ENCODE measurements at places on chromosomes 7 and 10.

DNA sequence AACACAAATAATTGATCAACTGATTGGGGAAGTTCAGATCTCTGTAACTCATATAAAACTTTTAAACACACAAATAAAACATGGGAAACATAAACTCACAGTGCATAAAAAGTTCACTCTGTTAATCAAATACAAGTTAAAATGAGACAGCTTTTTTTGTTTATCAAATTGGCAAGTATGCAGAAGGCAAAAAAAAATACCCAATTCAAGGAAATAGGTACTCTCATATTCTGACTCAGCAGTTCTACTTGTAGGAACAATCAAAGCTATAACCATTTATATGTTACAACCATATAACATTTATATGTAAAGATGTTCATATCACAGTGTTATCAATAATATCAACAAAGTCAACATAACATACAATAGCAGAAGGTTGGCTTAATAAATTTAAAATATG lies 102.0 kb downstream of the CNOT4 start:
- H3K36me3 ChIP-seq: no peaks in the 10 kb centered on the region
- no peak overlapping the region for H3K27ac ChIP-seq
- no peaks in the 10 kb centered on the region for H3K4me1 ChIP-seq
- H3K4me3 ChIP-seq: no peak overlapping the region
- no peak for DNase-seq

- no peak overlapping the region for H3K27ac ChIP-seq
- H3K4me1 ChIP-seq: no peaks in the 10 kb centered on the region
- H3K4me3 ChIP-seq: no peak overlapping the region
- no peaks in the 10 kb centered on the region for H3K27me3 ChIP-seq
Measured at GRCh38 chr7:81990395-81990794, 220.5 kb upstream of the HGF start.

GRCh38 chr10:24350070-24350921 lies 141.4 kb downstream of the KIAA1217 start:
- no peaks in the 10 kb centered on the region for H3K36me3 ChIP-seq
- H3K27ac ChIP-seq: no peak overlapping the region
- H3K27me3 ChIP-seq: no peaks in the 10 kb centered on the region
- no peaks in the 10 kb centered on the region for H3K4me1 ChIP-seq

DNA sequence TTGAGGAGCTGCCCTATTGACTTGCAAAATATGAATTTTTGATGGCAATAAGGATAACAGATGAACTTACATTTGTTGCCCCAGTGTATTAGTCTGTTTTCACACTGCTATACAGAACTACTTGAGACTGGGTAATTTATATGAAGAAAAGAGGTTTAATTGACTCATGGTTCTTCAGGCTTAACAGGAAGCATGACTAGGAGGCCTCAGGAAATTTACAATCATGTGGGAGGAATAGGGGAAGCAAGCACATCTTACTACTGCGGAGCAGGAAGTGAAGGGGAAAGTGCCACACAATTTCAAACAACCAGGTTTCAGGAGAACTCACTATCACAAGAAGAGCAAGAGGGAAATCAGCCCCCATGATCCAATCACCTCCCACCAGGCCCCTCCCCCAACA lies 57.9 kb downstream of the ZNF22 start:
- H3K4me1 ChIP-seq: no peaks in the 10 kb centered on the region
- no peak overlapping the region for H3K4me3 ChIP-seq
- no peak for DNase-seq
- peaks cover 2% of the 10 kb centered on the region for H3K27me3 ChIP-seq

- H3K4me1 ChIP-seq: peaks cover 22% of the 10 kb centered on the region
- H3K4me3 ChIP-seq: no peak overlapping the region
- no peak overlapping the region for H3K27ac ChIP-seq
- no peaks in the 10 kb centered on the region for H3K27me3 ChIP-seq
Measured at GRCh38 chr10:15137636-15138035, 30.9 kb downstream of the NMT2 start.

- no peaks in the 10 kb centered on the region for H3K36me3 ChIP-seq
- no peak overlapping the region for H3K27ac ChIP-seq
- H3K4me3 ChIP-seq: no peak overlapping the region
- H3K4me1 ChIP-seq: peaks cover 4% of the 10 kb centered on the region
- DNase-seq: peak; percentile 84
Measured at GRCh38 chr7:2477447-2478398, 1.5 kb upstream of the GRIFIN start.

DNA sequence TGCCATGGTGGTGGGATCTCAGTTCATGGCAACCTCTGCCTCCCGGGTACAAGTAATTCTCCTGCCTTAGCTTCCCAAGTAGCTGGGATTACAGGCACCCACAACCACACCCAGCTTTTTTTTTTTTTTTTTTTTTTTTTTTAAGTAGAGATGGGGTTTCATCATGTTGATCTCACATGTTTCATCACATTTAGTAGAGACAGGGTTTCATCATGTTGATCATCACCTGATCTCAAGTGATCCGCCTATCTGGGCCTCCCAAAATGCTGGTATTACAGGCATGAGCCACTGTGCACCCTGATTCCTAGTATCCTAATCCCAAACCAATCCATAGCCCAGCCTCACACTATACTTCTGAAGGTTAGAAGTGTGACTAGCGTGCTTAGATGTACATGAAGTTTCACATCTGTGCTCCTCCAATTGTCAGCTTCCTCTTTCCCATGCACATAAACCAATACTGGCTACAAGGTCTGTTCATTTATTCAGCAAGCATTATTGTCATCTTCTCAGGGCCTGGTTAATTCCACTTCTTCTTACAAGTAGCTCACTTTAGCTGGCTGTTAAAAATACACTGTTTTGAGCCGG lies 6.8 kb upstream of the NAT16 start:
- no peak for DNase-seq
- no peak overlapping the region for H3K27ac ChIP-seq
- peaks cover 2% of the 10 kb centered on the region for H3K27me3 ChIP-seq

DNA sequence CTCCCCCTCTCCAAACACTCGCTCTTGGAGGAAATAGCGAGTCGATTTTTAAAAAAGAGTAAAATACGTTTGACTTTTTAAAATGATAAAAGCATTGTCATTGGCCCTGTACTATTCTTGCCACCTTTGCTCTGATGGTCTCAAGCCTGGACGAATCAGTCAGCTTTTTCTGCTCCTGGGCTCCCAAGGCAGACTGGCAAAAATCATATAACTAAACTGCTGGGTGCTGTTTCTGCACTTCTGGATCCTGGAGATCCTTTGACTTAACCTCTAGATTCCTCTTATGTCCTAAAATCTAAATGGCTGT lies 1.8 kb downstream of the TPST1 start:
- H3K4me1 ChIP-seq: peaks cover 15% of the 10 kb centered on the region
- DNase-seq: no peak
- no peak overlapping the region for H3K27ac ChIP-seq
- H3K36me3 ChIP-seq: peaks cover 6% of the 10 kb centered on the region

GRCh38 chr10:98295907-98296306 lies 27.9 kb upstream of the LOXL4 start:
- DNase-seq: no peak
- H3K4me1 ChIP-seq: peaks cover 29% of the 10 kb centered on the region

GRCh38 chr10:44413416-44413815 lies 28.5 kb upstream of the CXCL12 start:
- DNase-seq: no peak
- H3K4me3 ChIP-seq: no peak overlapping the region
- H3K4me1 ChIP-seq: no peaks in the 10 kb centered on the region
- H3K27ac ChIP-seq: no peak overlapping the region

DNA sequence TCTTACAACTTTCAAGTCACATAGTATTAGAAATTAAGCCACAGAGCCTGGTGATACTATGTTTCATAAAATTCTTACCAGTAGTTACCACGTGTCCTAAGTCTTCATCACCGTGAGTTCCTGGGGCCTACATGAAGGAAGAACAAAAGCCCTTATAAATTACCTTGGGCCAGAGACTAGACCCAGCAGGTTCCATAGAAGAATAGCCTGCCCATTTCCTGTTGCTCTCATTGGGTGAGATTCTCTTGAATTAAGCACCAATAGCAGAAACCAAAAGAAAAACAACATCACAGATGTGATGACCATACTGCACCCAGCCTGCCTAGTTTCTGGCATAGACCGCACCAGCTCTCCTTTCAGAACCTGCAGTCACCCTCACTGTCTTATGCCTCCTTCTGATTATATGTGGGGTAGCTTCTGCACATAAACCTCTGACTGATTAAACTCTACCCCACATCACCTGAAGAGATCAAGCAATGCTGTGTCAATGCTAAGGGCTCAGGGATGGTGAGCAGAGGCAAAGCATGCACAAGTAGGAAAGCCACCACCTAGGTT lies 18.0 kb upstream of the SEM1 start:
- no peaks in the 10 kb centered on the region for H3K36me3 ChIP-seq
- no peak overlapping the region for H3K27ac ChIP-seq
- no peak for DNase-seq
- no peaks in the 10 kb centered on the region for H3K4me1 ChIP-seq
- no peaks in the 10 kb centered on the region for H3K27me3 ChIP-seq
- no peak overlapping the region for H3K4me3 ChIP-seq

GRCh38 chr10:102850025-102850518 lies 4.0 kb upstream of the BORCS7 start:
- no peak overlapping the region for H3K4me3 ChIP-seq
- H3K4me1 ChIP-seq: no peaks in the 10 kb centered on the region

GRCh38 chr7:37196676-37197075 lies 252.0 kb downstream of the ELMO1 start:
- peaks cover 2% of the 10 kb centered on the region for H3K27me3 ChIP-seq
- no peak overlapping the region for H3K27ac ChIP-seq
- no peak for DNase-seq
- peaks cover 11% of the 10 kb centered on the region for H3K4me1 ChIP-seq
- H3K36me3 ChIP-seq: no peaks in the 10 kb centered on the region
- no peak overlapping the region for H3K4me3 ChIP-seq

GRCh38 chr10:47457826-47458225 lies 26.1 kb downstream of the ANXA8 start:
- peaks cover 27% of the 10 kb centered on the region for H3K4me1 ChIP-seq
- no peak overlapping the region for H3K27ac ChIP-seq
- H3K4me3 ChIP-seq: no peak overlapping the region
- DNase-seq: no peak
- no peaks in the 10 kb centered on the region for H3K36me3 ChIP-seq

- no peak overlapping the region for H3K27ac ChIP-seq
- H3K27me3 ChIP-seq: no peaks in the 10 kb centered on the region
- no peak overlapping the region for H3K4me3 ChIP-seq
- no peaks in the 10 kb centered on the region for H3K36me3 ChIP-seq
- H3K4me1 ChIP-seq: no peaks in the 10 kb centered on the region
Measured at GRCh38 chr7:124783271-124783670, 17.7 kb upstream of the GPR37 start.

- no peak overlapping the region for H3K27ac ChIP-seq
- H3K4me3 ChIP-seq: no peak overlapping the region
- no peak for DNase-seq
- H3K27me3 ChIP-seq: no peaks in the 10 kb centered on the region
- peaks cover 7% of the 10 kb centered on the region for H3K4me1 ChIP-seq
Measured at GRCh38 chr10:43814663-43815062, 166.0 kb upstream of the ZNF32 start.

DNA sequence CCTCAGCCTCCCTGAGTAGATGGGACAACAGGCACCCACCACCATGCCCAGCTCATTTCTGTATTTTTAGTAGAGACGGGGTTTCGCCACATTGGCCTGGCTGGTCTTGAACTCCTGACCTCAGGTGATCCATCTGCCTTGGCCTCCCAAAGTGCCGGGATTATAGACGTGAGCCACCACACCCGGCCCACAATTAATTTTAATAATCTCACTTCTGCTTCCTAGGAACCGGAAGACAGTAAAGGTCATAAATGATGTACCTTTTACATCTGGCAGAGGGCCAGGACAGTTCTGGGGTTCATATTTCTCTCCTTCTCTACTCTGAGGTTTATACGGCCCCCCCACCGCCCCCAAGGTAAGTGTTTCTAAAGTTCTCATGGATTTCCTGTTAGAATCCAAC lies 31.2 kb upstream of the AOAH start:
- H3K4me1 ChIP-seq: no peaks in the 10 kb centered on the region
- no peak overlapping the region for H3K4me3 ChIP-seq
- H3K27ac ChIP-seq: no peak overlapping the region
- H3K36me3 ChIP-seq: no peaks in the 10 kb centered on the region
- DNase-seq: no peak

- peaks cover 9% of the 10 kb centered on the region for H3K4me1 ChIP-seq
- peak overlapping the region; percentile 62 for H3K27ac ChIP-seq
- no peak overlapping the region for H3K4me3 ChIP-seq
- H3K36me3 ChIP-seq: no peaks in the 10 kb centered on the region
- no peaks in the 10 kb centered on the region for H3K27me3 ChIP-seq
Measured at GRCh38 chr10:58064714-58065528, 202.8 kb downstream of the IPMK start.

GRCh38 chr10:45452743-45453452 lies 78.9 kb downstream of the ALOX5 start:
- H3K27ac ChIP-seq: peak overlapping the region; percentile 70
- peaks cover 19% of the 10 kb centered on the region for H3K4me1 ChIP-seq
- no peaks in the 10 kb centered on the region for H3K27me3 ChIP-seq
- no peak for DNase-seq
- H3K36me3 ChIP-seq: no peaks in the 10 kb centered on the region

DNA sequence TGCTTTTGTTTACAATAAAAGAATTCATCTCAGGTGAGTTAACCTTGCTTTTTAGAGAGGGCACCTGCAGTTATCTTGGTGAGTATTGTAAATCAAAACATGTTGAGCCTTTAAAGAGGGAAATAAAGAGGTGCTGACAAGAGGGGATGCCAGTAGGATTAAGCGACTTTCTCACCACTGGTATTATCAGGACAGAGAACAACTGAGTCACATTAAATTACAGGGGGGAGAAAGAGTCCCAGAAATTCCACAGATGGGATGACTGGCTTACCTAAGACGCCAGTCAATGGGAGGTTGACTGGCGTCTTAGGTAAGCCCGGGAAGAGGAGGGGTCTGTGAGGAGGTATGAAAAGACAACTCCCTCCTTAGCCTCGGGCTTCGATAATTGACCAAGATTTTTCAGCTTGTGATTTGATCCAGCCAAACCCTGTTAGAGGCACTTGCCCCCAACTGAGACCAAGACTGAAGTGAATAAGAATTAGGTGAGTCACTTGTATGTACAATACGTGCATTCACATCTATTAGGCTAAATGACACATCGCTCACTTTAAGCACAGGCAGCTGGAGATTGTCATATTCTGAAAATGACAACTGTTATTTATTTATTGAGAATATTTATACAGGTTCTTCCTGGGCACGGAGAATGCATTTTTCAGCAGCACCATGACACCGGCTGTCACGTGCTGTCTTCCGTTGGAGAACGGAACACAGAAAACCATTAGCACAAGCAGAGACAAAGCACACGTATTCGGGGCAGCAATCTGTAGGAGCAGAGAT lies 117.6 kb downstream of the SEM1 start:
- H3K27ac ChIP-seq: no peak overlapping the region
- H3K36me3 ChIP-seq: no peaks in the 10 kb centered on the region
- peaks cover 5% of the 10 kb centered on the region for H3K4me1 ChIP-seq
- DNase-seq: no peak

GRCh38 chr7:36404639-36405408 lies 15.2 kb downstream of the ANLN start:
- H3K4me3 ChIP-seq: peak overlapping the region; percentile 7
- H3K4me1 ChIP-seq: peaks cover 25% of the 10 kb centered on the region
- peaks cover 6% of the 10 kb centered on the region for H3K27me3 ChIP-seq
- no peaks in the 10 kb centered on the region for H3K36me3 ChIP-seq
- no peak for DNase-seq
- peak overlapping the region; percentile 24 for H3K27ac ChIP-seq

Data from glutamatergic neuron (in vitro differentiated cells).